ENCODE measurements at places on chromosomes 12 and 14.

GRCh38 chr12:103955811-103956508 lies 9.7 kb upstream of the TDG start:
- no peak for DNase-seq

- no peak for DNase-seq
Measured at GRCh38 chr12:121390856-121391255, 9.1 kb upstream of the RNF34 start.

DNA sequence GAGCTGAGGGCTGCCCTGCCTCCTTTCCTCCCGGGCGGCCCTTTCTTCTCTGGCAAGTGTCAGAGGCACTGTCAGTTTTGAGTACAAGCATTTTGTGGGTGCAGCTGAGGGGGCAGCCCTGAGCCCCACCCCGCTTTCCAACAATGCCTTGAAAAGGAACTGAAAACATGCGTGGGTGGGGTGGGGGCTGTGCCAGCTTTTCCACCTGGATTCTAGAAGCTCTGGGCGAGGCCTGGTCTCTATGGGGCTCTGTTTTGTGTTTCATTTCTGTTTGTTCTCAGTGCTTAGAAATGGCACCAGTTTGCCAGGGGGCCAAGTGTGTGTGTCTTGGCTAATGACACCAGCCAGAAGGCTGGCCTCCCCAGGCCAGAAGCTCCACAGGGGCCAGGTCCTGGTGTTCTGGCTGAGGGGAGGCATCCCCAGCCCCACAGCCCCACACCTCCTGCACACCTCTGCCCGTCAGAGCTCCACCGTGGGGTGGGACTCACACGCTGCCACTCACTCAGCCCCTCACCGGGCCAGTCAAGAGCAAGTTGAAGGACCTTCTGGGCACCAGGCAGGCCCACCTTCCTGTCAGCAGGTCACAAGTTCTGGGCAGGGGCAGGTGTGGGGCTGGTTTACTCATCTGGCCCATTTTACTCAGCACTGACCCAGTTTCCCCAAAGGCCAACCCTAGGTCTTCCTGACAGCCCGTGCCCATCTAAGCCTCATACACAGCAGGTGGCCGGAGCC lies 155.1 kb downstream of the CALM1 start:
- DNase-seq: no peak

DNA sequence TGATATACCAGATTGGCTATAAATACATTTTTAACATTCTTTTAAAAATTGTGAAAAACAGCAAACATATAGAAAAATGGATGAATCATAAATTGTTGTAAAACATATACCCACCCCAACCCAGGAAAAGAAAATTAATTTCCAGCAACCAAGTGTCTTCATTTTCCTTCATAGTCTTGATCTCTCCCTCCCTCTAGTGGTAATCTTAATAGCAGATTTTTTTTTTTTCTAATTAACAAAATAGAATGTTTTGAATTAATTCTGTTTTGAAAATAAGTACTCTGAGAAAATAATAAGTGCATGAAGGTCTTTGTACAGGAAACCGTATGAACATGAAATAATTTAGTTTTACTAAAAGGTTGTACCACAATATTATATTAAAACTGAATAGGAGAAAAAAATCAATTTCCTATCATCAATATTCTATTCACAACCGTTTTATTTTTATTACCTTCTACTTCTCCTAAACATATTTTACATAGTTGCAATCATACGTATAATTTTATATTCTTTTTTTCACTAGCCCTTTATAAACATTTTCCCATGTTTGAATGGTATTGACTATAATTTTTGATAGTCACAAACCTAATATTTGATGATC lies 7.0 kb downstream of the ETNK1 start:
- no peak for DNase-seq

GRCh38 chr12:15701206-15701605 lies 88.0 kb downstream of the EPS8 start:
- no peak for DNase-seq

- peak; percentile 16 for DNase-seq
Measured at GRCh38 chr14:30500222-30500621, 58.7 kb upstream of the G2E3 start.

DNA sequence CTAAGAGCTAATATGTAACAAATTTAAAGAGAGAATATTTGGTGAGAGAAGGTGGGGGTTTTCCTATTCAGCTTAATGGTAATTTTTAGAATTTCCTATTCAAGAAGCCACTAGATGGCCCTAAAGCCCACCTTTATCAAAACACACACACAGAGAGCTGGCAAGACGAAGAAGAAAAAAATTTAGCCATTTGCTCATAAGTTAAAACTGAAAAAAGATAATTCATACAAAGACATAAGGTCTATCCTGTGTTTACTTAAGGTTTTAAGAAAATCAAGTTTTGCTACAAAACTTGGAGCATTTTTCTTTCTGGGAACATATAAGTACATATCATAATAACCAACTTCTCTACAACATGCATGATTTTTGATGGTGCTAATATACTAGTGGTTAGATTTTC lies 46.8 kb upstream of the PCED1B start:
- peak; percentile 20 for DNase-seq

- DNase-seq: no peak
Measured at GRCh38 chr14:24300326-24300980, 803 bp downstream of the NOP9 start.

DNA sequence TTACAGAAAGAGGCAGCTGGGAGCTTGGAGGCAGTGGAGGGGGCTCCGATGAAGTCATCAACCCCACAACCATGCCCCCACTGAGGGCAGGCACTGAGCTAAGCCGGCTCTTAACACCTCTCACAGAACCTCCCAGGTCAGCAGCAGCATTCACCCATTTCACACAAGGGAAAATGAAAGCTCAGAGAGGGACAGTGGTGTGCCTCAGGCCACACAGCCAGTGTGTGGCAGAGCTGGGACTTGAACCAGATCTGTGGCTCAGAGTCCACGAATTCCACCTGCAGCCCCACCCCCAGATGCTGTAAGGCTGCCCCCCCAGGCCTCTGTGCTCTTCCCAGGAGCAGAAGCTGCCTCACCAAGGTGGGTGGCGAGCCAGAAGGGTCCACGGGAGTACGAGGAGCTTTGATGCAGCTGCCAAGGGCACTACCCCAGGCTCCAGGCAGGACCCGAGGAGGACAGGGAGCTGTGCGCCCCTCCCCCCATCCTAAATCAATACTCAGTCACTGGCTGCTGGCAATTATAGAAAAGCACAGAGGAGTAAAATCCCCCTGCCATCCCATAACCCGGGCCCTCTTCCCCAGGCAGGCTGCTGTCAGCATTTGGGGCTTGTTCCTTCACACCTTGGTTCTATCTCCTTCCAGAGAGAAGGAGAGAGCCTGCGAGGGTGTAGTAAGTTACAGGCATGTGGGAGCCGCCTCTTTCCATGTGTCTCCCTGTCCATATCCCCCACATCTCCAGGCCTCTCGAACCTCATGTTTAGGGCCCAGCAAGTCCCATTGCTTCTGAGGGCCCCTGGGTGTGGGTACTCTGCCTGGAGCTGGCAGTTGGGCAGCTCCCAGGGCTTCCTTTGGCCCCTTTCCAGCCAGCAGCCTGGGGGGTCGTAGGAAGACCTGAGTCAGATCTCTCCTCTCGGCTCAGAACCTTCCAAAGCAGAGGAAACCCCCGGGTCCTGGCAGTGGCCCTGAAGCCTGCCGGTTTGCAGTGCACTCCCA lies 47.6 kb downstream of the FAM222A start:
- no peak for DNase-seq

DNA sequence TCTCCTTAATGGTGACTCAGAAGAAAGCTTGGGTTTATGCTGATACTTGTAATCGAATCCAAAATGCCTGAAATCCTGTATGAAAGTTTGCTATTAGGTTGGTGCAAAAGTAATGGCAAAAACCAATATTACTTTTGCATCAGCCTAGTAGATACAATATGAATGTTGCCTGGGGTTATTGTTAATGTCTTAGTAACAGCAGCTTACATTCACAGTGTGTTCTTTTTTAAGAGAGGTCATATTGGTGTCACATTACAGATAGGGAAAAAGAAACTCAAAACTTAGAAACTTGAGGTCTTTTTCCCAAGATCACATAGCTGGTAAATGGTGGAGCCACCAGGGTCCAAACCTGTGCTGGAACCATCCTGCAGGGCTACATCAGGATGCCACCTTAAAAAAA lies 25.2 kb downstream of the SRGAP1 start:
- no peak for DNase-seq

GRCh38 chr14:21066882-21067502 lies 3.1 kb upstream of the ARHGEF40 start:
- no peak for DNase-seq

DNA sequence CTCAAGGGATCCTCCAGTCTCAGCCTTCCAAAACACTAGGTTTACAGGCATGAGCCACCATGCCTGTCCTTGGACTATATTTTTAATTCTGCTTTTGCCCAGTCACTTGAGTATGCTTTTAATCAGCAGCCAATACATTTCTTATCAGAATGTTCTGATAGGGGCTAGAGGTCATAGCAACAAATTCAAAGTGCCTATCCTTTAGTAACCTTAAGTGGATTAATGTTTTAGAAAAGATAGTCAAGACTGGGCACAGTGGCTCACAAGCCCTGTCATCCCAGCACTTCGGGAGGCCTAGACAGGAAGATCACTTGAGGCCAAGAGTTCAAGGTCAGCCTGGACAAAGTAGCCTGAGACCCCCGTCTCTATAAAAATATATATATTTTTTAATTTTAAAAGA lies 37.1 kb downstream of the CKB start:
- DNase-seq: no peak

GRCh38 chr14:66508846-66509621 lies 1.1 kb downstream of the GPHN start:
- peak; percentile 11 for DNase-seq

DNA sequence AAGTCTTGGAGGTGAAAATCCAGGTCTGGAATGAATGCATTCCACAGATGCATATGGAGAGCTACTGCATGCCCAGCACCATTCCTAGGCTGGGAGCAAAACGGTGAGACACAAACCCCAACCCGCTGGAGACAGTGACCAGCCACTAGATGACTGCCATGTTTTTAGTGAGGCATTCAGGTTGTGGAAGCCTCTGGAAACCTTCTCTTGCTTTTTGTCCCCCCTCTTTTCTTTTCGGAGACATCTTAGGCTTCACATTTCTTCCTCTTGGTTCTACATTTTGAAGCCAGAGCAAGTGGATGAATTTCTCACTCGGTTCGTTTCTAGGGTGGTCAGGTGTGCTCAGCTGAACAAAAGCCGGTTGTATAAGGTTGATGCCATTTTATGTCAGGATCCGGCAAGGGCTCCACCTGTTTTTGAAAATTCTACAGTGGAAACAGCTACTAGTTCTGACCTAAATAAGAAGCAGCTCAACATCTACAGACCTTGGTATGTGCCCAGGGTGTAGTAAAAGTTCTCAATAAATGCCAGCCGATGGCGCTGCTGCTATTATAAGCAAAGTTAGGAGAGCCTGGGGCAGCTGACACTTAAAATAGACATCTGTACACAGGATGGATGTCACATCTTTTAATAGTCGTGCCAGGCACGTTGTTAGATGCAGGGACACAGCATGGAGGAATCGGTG lies 1.8 kb upstream of the ZNF839 start:
- peak; percentile 28 for DNase-seq

DNA sequence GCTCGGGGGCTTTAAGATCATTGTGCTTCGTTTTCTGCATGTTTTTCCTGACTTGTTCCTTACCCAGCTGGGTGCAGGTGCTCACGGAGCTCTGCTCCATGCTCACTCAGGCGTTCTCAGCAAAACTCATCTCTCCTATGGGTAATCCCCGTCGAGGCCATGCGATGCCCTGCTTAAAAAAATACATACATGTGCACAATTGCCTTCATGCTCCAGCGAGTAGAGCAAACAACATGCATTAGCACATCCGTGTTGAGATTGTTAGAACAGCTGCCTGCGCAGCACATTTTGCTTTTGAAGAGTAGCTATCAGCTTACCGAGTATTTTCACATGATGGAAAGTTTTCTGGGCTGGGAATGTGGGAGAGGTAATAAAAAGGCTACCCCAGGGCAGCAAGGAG lies 16.2 kb downstream of the AACS start:
- no peak for DNase-seq

- peak; percentile 65 for DNase-seq
Measured at GRCh38 chr14:80996049-80996901, 40.9 kb downstream of the TSHR start.

DNA sequence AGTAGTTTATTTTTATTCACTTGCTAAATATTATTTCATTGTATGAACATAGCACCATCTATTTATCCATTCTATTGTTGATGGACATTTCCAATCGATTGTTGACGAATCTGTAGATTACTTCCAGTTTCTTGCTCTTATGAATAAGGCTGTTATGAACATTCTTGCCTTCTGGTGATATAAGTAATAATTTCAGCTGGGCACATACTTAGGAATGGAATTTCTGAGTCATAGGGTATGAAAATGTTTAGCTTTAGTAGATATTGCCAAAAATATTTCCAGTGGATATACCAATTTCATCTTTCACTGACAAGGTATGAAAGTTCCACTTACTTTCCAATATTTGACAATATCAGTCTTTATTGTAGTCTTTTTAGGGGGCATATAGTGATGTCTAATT lies 468.5 kb downstream of the ETNK1 start:
- DNase-seq: no peak

- peak; percentile 13 for DNase-seq
Measured at GRCh38 chr14:59020382-59020781, 168.1 kb upstream of the DAAM1 start.

DNA sequence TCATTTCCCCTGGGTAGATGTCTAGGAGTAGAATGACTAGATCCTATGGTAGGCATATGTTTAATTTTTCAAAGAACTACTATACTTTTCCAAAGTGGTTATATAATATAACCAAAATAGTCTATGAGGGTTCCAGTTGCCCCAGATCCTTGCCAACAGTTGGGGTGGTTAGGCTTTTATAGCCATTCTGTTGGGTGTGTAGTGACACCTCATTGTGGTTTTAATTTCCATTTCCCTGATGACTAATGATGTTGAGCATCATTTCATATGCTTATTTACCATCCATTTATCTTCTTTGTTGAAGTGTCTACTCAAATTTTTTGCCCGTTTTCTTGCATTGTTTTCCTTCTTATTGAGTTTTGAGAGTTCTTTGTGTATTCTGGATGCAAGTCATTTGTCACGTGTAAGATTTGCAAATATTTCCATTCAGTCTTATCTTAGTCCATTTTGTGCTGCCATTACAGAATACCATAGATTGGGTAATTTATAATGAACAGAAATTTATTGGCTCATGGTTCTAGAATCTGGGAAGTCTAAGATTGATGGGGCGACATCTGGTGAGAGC lies 4.7 kb downstream of the SYNE2 start:
- peak; percentile 41 for DNase-seq

DNA sequence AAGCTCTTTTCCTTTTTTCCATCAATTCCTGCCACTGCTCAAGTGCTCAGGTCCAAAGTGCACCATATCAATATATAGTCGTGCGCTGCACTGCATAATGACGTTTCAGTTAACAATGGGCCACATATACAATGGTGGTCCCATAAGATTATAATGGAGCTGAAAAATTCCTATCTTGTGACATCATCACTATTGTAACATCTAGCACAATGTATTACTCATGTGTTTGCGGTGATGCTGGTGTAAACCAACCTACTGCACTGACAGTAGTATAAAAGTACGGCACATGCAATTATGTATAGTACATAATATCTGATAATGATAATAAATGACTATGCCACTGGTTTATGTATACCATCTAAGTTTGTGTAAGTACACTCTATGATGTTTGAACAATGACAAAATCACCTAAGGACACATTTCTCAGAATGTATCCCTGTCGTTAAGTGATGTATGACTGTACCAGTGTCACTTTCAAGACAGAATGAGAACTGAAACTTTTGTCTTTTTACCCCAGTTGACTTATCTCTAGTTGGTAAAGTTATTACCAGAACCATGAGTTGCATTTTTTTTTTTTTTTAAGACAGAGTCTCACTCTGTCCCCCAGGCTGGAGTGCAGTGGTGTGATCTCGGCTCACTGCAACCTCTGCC lies 53.7 kb upstream of the INSM2 start:
- DNase-seq: no peak

- DNase-seq: no peak
Measured at GRCh38 chr12:21800011-21800410, 25.5 kb upstream of the KCNJ8 start.
